ENCODE measurements at places on chromosomes 13 and 19. TPM values are rescaled to one million over a fixed set of nuclear protein-coding genes. Genes with fewer than 3 reads are reported as not detected.

GRCh38 chr13:39618561-39618960 is 15.6 kb upstream of the LHFPL6 start:
- DNase-seq: no peak

- no peak for DNase-seq
Measured at GRCh38 chr19:56114051-56114777, 6.9 kb downstream of the ZNF787 start.

GRCh38 chr19:55460670-55461258 is 678 bp downstream of the ISOC2 start:
- peak; percentile 53 for DNase-seq

- no peak for DNase-seq
Measured at GRCh38 chr13:30648522-30649012, 30.8 kb downstream of the USPL1 start.

DNA sequence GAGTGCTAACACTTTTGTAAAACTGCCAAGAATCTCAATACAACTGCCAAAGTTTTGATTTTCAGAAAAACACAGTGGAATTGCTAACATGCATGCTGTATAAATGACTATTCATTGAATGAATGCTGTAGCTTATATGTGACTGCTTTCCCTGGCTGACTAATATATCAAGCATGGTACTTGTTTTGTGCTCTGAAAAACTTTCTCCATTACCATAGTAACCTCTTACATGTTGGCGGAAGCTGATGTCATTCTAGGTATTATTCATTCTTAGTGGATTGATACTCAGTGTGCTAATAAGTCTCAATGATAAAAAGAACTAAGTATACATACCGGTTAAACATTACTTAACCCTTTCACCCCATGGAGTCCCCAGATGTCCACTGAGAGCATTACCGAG is 166.1 kb upstream of the MYO16 start:
- DNase-seq: no peak

GRCh38 chr19:4984106-4984380 is 15.1 kb downstream of the KDM4B start:
- no peak for DNase-seq

GRCh38 chr13:98276486-98276885 is 99.4 kb upstream of the RNF113B start:
- DNase-seq: no peak

- DNase-seq: no peak
Measured at GRCh38 chr19:28960986-28961705, 251.8 kb downstream of the UQCRFS1 start.

DNA sequence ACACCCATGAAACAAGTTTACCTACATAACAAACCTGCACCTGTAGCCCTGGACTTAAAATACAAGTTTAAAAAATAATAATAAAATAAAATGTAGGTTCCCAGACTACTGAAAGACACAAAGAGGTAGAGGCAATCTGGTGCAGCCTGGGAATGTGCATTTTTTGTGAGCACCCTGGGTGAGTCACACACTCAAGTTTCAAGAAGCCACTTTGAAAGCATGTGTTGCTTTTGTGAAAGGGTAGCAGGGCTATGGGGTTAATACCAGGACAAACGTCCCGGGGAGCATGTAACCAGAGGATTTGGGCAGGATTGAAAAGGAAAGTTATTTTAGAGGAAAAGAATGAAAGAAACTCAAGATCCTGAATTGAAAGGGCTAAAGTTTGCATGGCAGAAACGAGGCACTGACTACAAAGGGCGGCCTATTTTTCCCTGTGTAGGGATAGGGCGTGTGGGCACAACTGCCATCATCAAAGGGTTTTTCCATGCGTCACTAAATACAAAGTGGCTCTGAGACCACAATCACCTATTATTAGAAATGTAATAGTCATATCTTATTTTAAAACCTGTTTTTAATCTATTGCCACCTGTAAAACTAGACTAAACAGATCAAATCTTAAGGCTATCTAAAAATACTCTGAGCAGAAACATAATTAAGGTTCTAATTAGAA is 314.9 kb downstream of the COG6 start:
- DNase-seq: no peak

GRCh38 chr13:103315711-103316110 is 249.5 kb upstream of the SLC10A2 start:
- DNase-seq: no peak

DNA sequence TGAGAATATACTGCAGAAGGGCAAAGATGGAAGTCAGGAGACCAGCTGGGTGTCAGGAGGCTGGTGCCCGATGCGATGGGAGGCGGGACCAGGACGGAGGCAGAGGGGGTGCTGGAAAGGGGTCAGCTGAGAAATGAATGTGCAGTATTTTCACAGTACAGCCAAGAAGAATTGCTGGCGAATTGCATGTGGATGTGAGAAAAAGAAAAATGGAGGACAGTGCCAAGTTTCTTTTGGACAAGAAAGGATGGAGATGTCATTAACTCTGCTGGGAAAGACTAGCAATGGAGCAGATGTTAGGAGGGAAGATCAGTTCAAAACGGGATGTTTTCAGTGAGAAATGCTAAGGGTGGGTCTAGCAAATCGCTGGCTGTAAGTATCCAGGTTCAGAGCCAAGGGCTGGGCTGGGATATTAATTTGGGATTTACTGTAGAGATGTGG is 7.0 kb downstream of the CRYL1 start:
- no peak for DNase-seq

DNA sequence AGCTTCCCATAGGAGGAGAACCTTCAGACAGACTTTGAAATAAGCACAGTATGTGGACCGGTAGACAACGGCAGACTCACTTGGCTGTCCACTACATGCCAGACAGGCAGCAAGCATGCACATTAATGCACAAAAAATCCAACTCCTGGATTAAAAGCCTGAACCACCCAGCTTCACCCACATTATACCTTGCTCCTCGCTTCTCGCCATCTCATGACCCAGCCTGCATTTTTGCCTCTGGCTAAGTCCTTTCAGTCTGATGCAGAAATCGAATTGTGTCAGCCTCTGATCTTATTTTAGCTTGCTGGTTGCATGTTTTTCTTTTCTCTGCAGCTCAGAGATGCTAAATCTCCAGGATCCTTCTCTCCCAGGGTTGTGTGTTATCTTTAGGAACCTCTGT is 358.7 kb downstream of the RFC3 start:
- no peak for DNase-seq

- no peak for DNase-seq
Measured at GRCh38 chr13:47094734-47095434, 198.0 kb upstream of the HTR2A start.

GRCh38 chr13:93289842-93290241 is 63.2 kb downstream of the GPC6 start:
- no peak for DNase-seq

- DNase-seq: peak; percentile 26
Measured at GRCh38 chr19:18802354-18802753, 11.2 kb upstream of the COMP start.

DNA sequence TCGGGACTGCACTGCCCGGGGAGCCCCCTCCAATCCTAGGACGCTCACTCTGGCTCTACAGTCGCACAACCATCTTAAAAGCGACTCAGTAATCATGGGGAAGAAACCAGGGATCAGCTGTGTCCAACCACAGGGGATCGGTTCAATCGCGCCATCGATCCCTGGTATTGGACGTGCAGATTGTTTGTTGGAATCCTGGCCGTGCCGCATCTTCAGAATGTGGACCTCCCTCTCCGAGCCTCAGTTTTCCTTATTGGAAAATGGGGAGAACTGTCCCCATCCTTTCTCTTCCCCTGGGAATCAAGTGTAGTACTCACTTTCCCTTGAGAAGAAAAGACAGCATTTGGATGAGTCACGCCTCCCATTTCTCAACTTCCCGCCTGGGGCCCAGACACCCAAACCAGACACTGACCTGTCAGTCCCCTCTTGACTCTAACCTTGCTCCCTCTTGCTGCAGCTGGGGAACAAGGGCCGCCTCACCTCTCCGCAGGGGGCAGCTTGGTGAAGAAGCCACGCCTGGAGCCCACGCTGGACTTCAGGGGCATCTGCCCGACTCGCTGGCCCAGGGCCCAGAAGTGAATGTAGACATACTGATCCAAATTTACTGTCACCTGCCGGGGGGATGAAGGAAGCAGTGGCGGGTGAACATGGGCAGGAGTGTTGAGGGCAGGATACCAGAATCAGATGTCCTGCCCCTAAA is 17.6 kb downstream of the EMP3 start:
- peak; percentile 44 for DNase-seq

GRCh38 chr19:55156202-55157063 is 1.1 kb downstream of the TNNI3 start:
- DNase-seq: no peak

DNA sequence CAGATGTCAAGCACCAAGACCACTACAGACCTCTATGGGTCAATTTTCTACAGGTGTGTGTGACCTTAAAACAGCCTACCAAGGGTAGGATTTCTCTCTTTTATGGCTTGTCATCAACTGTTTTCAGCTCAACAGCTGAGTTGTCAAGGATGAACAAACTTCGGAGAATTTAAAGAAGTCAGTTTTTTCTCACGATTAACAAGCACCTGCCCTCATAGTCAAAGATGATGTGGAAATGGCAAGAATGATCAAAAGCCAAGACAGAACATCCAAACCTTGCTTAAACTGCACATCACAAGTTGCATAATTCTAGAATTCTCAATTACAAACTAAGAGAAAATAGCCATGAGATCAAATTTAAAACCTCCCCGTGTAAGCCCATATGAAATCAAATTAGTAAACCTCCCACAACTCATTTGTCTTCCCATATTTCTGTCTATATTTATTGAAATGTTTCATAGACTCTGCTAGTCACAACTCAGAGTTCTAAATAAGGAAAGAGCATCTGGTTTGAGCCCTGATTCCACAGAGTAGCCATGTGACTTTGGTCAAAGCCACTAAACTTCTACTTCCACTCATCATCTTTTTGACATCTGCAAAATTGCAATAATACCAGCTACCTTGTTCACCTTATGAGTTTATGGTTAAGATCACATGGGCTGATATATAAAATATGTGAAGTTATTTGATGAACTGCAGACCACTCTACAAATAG is 521.5 kb upstream of the HTR2A start:
- DNase-seq: no peak

DNA sequence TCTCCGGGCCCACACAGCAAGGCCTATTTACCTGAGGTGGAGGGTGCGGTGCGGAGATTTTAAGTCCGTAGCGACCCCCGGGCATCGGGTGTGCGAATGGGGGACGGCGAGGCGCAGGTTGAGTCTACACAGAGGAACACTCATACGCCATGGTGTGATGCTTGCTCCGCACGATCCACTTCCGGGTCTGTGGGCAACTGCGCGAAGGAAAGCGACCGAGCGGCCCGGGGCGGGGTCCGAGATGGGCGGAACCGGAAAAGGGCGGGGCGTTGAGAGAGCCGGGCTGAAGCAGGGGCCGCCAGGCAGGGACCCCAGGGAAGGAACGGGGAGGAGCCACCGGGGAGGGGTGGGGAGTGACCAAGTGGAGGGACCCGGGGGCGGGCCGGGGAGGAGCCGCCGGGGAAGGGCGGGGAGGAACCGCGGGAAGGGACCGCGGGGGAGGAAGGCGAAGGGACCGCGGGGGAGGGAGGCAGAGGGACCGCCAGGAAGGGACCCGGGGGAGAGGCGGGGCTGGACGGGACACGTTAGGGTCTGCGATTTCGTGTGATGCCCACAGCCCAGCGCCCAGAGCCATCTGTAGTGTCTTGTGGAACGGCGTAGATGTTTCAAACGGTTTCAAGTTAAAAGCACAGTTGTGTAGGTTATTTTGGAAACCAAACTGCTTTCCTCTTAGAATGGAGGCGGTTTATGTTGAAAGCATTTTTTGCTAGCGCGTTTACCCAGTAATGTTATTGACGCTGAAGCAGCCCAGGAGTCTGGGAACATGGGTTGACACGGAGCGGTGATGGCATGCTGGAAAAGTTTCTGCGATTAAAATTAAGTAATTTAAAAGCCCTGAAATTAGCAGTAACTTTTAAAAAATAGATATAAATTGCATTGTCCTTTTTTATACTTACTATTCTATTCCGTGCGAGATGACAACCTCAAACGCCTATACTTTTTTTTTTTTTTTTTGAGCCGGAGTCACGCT is at the start of gene ZNF160:
Gene ZNF160, minus strand, starts transcription at position 189 of the 970 bp plus-strand sequence. CDS start 17,146 bp downstream, outside the sequence.
- DNase-seq: peak; percentile 99

DNA sequence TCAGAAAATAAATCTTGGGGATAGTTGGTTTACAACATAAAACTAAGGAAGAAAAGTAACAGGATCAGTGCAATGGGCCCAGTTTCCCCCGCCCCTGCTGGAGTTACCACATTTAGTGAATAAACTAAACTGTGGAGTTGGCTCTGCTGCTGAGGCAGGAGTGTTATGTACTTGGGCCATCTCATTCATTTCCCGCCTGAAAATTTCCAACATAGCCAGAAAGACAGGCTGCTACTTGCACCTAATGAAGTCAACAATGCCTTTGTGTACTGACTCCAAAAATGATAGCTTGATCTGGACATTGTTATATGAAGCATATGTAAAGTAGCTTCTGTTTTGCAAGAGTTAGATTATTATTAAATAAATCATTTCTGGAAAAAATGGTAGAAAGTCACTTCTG is 7.9 kb upstream of the RNASEH2B start:
- no peak for DNase-seq

- DNase-seq: no peak
Measured at GRCh38 chr13:32924886-32925285, 91.3 kb upstream of the KL start.

GRCh38 chr19:28858933-28859332 is 354.0 kb downstream of the UQCRFS1 start:
- no peak for DNase-seq

DNA sequence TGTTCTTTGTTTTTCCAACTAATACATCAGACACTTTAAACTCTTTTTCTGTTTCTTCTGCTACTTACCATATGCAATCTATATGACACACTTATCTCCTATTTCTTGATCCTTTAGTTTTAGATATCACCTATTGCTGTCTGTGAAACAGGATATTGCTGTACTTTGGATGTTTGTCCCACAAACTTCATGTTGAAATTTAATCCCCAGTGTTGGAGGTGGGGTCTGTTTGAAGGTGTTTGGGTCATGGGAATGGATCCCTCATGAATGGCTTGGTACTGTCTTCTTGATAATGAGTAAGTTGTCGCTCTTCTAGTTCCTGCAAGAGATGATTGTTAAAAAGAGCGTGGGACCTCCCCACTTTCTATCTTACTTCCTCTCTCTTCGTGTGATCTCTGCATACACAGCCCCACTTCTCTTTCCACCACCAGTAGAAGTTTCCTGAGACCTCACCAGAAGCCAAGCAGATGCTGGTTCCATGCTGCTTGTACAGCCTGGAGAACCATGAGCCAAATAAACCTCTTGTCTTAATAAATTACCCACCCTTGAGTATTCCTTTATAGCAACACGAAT is 244.2 kb downstream of the NHLRC3 start:
- no peak for DNase-seq

Gene GFY
- not detected for total RNA-seq

Gene ATP8B3
- 8.3 TPM for total RNA-seq

Gene ZNF480
- 8.7 TPM for total RNA-seq

Gene ZNF615
- total RNA-seq: 8.5 TPM

Gene PHLDB3
- total RNA-seq: 36.7 TPM

Gene KASH5
- total RNA-seq: 0.39 TPM

Gene CAPNS1
- 1,177 TPM for total RNA-seq

Gene LRRC8E
- total RNA-seq: 24.4 TPM

Gene MBD3L2
- not detected for total RNA-seq

Gene TEX26
- not detected for total RNA-seq

Gene GDF15
- total RNA-seq: 17.2 TPM

Gene SMIM24
- total RNA-seq: not detected

Gene ZNF45
- total RNA-seq: 10.3 TPM

Gene KLC3
- 30.7 TPM for total RNA-seq

Gene TMEM145
- 1.2 TPM for total RNA-seq

Gene ZNF30
- 1.9 TPM for total RNA-seq

Gene FBXL3
- total RNA-seq: 20.3 TPM

All from PC-9 (cell line).